ENCODE measurements at places on chromosomes 2 and 18. TPM values are rescaled to one million over a fixed set of nuclear protein-coding genes. Genes with fewer than 3 reads are reported as not detected.

GRCh38 chr2:113157897-113158753, 15.6 kb upstream of the PSD4 start:
- H3K4me3 ChIP-seq = peak overlapping the region; percentile 43
- no peaks in the 10 kb centered on the region for H3K27me3 ChIP-seq
- H3K36me3 ChIP-seq = no peaks in the 10 kb centered on the region
- H3K4me1 ChIP-seq = peaks cover 22% of the 10 kb centered on the region

DNA sequence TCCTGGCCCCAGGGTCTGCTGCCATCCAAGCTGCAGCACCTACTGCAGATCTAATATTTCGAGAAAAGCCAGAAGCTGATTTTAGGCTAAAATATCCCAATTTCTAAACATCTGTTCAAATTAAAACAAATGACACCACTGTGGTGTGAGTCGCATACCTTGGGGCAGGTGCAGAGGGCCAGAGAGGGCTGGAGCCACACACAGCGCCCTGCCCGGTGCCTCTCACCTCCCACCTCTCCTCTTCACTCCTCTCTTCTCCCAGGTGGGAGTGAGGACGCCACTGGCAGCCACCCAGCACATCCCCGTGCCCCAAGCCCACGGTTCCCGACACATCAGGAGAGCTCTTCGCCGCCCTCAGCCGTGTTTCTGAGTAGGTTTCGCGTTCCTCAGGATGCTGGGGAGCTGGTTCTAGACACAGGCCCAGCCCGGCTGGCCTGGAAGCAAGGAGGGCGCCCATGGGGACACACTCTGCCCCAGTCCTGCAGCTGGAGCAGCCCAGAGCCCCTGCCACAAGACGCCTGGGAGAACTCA, 21.4 kb downstream of the THAP4 start:
- DNase-seq = no peak
- H3K27ac ChIP-seq = no peak overlapping the region
- H3K27me3 ChIP-seq = no peaks in the 10 kb centered on the region
- H3K4me1 ChIP-seq = no peaks in the 10 kb centered on the region
- no peaks in the 10 kb centered on the region for H3K36me3 ChIP-seq

- DNase-seq = peak; percentile 43
- H3K36me3 ChIP-seq = no peaks in the 10 kb centered on the region
- H3K4me3 ChIP-seq = peak overlapping the region; percentile 100
- H3K27me3 ChIP-seq = no peaks in the 10 kb centered on the region
- peak overlapping the region; percentile 96 for H3K27ac ChIP-seq
These were observed 1.3 kb downstream of the BIRC6 start for GRCh38 chr2:32358111-32358482.

- no peak for DNase-seq
- no peaks in the 10 kb centered on the region for H3K27me3 ChIP-seq
- H3K36me3 ChIP-seq = peaks cover 64% of the 10 kb centered on the region
- no peak overlapping the region for H3K27ac ChIP-seq
- H3K4me1 ChIP-seq = no peaks in the 10 kb centered on the region
These were observed 15.2 kb upstream of the BOLA3 start for GRCh38 chr2:74162951-74163350.

DNA sequence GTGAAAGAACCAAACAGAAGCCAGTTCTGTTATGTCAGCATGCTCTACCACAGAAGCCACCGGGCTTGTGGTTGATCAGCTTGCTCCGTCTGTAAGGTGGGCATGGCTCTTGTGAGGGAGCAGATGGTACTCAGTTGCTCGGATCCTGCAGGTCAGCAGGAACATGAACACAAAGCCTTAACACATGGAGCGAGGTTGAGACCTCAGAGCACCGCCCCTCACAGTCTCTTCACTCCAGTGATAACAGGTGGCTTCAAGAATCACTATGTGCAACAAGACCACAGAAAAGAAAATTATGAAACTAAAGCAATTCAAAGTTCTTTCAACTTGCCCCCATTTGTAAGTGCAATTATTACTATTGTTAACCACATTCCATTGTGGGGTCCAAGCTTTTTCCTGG, 72.1 kb downstream of the OSBPL6 start:
- no peak for DNase-seq
- peaks cover 2% of the 10 kb centered on the region for H3K4me1 ChIP-seq
- H3K27ac ChIP-seq = no peak overlapping the region
- H3K36me3 ChIP-seq = no peaks in the 10 kb centered on the region
- no peak overlapping the region for H3K4me3 ChIP-seq

GRCh38 chr2:149310349-149310748, 20.0 kb upstream of the LYPD6 start:
- no peak for DNase-seq
- peaks cover 3% of the 10 kb centered on the region for H3K4me1 ChIP-seq
- no peak overlapping the region for H3K4me3 ChIP-seq
- no peaks in the 10 kb centered on the region for H3K36me3 ChIP-seq
- H3K27me3 ChIP-seq = no peaks in the 10 kb centered on the region
- H3K27ac ChIP-seq = no peak overlapping the region

DNA sequence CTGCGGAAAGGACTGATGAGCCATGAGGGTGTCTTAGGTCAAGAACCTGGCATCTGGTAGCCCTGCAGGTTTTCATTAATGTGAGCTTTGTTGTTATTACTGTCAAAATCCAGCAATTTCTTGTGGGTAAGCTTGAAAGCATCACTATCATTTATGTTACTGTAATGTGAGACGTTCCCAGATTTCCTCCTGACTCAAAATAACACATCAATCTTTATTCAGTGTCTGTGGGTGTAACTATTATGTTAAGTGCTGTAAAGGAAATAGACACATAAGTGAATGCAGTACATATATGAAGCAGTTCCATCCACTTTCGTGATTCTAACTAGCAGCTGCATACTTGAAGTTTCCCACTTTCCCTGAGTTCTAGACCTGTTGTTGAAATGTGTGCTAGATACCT, 89.8 kb downstream of the FHOD3 start:
- no peaks in the 10 kb centered on the region for H3K36me3 ChIP-seq
- H3K27ac ChIP-seq = no peak overlapping the region
- H3K4me3 ChIP-seq = no peak overlapping the region
- H3K4me1 ChIP-seq = no peaks in the 10 kb centered on the region
- no peak for DNase-seq
- H3K27me3 ChIP-seq = no peaks in the 10 kb centered on the region

- H3K27ac ChIP-seq = no peak overlapping the region
- no peak for DNase-seq
- H3K27me3 ChIP-seq = no peaks in the 10 kb centered on the region
- no peaks in the 10 kb centered on the region for H3K36me3 ChIP-seq
- H3K4me1 ChIP-seq = peaks cover 8% of the 10 kb centered on the region
These were observed 32.8 kb downstream of the RFX8 start for GRCh38 chr2:101442042-101442666.

GRCh38 chr2:101617796-101618195, 79.7 kb upstream of the MAP4K4 start:
- peak; percentile 17 for DNase-seq
- H3K27ac ChIP-seq = no peak overlapping the region
- H3K4me3 ChIP-seq = no peak overlapping the region
- H3K4me1 ChIP-seq = no peaks in the 10 kb centered on the region
- H3K27me3 ChIP-seq = no peaks in the 10 kb centered on the region

DNA sequence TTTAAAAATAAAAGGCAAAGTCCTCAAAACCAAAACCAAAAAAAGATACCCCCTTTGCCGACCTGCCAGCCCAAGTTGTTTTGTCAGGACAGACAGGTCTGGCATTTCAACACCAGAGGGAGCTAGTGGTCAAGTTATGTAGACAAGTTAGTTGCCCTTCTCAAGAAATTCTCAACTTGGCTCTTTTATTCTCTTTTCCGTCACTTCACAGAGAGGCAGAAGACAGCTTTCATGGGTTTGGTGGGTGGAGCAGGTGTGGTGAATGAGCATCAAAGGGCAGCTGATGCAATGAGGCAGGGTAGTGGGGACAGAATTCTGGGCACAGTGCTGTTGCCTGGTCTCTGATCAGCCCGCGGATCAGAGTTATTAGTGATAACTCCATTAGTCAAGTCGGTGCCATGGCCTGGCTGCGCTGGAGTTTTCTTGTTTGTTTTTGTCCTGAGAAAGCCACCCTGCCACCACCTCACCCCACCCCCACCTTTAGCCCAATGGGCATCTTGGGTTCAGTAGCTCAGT, 303.7 kb upstream of the EPAS1 start:
- no peaks in the 10 kb centered on the region for H3K27me3 ChIP-seq
- DNase-seq = peak; percentile 75
- H3K4me1 ChIP-seq = peaks cover 22% of the 10 kb centered on the region
- H3K27ac ChIP-seq = peak overlapping the region; percentile 63

GRCh38 chr2:223767341-223767740, 70.0 kb downstream of the AP1S3 start:
- H3K36me3 ChIP-seq = no peaks in the 10 kb centered on the region
- H3K4me3 ChIP-seq = no peak overlapping the region
- H3K4me1 ChIP-seq = peaks cover 30% of the 10 kb centered on the region

GRCh38 chr2:232854082-232854481, 16.0 kb upstream of the SNORC start:
- no peak overlapping the region for H3K27ac ChIP-seq
- DNase-seq = peak; percentile 16
- H3K27me3 ChIP-seq = no peaks in the 10 kb centered on the region
- peaks cover 50% of the 10 kb centered on the region for H3K36me3 ChIP-seq

DNA sequence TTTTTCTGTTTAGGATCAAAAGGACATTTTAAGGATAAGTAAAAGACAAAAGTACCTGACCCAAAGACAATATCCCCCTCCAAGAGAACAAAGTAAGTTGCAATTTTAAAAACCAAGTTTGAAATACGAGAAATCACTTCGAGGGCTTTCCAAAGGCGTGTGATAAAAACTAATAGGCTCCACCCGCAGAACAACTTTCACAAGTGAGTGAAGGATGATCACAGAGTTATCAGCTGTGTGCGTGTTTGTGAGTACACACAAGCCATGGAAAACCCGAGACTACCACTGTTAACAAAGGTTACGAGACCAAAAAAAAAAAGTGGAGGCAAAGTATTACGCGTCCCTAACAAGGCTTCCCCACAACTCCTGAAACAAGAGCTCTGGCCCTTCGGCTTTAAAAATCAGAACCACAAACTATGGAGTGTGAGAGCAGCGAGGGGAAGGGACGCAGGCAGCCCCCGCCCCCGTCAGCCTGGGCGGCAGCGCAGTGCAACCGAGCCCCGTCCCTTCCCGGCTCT, 719 bp downstream of the SMAD2 start:
- H3K36me3 ChIP-seq = no peaks in the 10 kb centered on the region
- peaks cover 42% of the 10 kb centered on the region for H3K4me1 ChIP-seq
- DNase-seq = no peak
- H3K27ac ChIP-seq = peak overlapping the region; percentile 97
- no peaks in the 10 kb centered on the region for H3K27me3 ChIP-seq

DNA sequence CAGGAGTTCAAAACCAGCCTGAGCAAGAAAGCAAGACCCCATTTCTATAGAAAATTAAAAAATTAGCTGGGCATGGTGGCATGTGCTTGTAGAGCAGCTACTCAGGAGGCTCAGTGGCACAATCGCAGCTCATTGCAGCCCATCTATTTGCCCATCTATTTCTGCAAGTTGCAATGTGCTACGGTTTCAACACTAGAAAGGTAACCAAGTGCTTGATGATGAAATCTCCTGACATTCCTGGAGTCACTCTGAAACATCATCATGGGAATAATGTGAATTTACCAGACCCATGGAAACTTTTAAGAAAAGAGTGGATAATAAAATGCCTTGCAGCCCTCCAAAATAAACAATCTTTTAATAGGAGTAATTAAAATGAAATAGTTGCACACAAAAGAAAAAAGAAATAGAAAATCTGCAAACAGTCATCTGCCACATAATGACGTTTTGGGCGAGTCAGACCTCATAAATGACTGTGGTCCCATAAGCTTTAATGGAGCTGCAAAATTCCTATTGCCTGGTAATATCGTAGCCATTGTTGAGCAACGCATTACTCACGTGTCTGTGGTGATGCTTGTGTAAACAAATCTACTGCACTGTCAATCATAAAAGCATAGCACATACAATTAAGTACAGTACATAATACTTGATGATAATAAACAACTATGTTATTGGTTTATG, 46.6 kb upstream of the AMMECR1L start:
- no peak overlapping the region for H3K4me3 ChIP-seq
- DNase-seq = no peak
- no peak overlapping the region for H3K27ac ChIP-seq

UGT1A3 gene
- not detected for total RNA-seq

RFTN2 gene
- 12.9 TPM for total RNA-seq

COPS7B gene
- total RNA-seq = 43.3 TPM

PRKAG3 gene
- total RNA-seq = not detected

OSR1 gene
- 4.9 TPM for total RNA-seq

CFAP65 gene
- 0.78 TPM for total RNA-seq

PLA2R1 gene
- 246 TPM for total RNA-seq

Measured in thyroid gland (tissue), 4 donors.